ENCODE measurements at places on chromosomes 7 and 10.

GRCh38 chr7:33411020-33411419 is 281.7 kb downstream of the BBS9 start:
- DNase-seq, result no peak

DNA sequence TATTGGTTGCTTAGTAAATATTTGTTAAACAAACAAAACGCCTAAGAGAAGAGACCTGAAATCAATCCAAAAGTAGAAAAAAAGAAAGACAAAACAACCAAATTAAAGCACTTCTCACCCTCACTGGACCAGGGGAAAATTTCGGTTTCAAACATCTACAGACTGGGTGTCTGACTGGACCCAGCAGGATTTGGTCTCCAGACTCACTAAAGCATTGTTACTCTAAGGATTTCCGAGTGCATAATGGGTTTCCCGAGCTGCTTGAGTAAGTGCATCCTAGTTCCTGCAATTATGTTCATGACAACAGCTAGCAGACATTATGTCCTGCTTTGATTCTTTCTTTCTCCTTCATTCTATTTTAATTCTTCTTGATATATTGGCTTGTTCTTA is 51.8 kb upstream of the FAM3C start:
- no peak for DNase-seq

GRCh38 chr10:60978287-60979115 is 34.5 kb upstream of the RHOBTB1 start:
- peak; percentile 58 for DNase-seq

GRCh38 chr10:22324893-22325271 is 4.0 kb downstream of the BMI1 start:
- no peak for DNase-seq

- no peak for DNase-seq
Measured at GRCh38 chr10:89342206-89342958, 14.6 kb downstream of the IFIT3 start.

- DNase-seq, result no peak
Measured at GRCh38 chr10:73517166-73517888, 21.5 kb upstream of the PPP3CB start.

DNA sequence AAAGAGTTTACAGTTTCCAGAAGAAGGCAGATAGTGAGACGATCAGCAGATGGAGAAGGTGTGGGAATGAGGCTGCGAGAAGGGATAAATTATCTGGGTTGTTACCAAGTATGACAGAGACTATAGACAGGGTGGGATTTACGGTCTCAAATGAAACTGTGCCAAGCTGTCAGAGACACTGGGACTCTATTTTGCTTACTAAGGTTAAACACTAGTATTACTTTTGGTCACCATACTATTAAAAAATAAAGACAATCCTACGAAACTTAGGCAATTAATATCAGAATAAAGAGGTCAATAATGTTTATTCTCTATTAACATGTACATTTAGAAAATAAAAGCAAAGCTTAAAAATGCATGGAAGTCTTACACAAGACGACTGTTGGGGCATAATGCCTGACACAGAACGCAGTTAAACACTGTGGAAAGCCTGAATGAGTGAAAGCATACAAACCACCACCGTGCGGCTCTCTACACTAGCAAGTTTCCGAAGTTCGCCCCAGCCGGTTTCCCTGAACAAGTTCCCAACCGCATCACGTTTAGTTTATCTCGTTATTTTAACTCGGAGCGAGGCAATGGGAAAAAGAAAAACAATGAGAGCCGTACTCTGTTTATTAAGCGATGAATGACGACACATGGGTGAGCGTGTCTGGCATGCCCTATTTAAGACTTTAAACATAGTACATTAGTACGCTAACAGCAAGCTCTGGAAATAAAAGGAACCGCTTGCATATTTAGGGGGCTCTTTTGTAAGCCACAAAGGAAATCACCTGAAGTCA is 909 bp upstream of the CC2D2B start:
- peak; percentile 73 for DNase-seq

Measured in common myeloid progenitor, CD34-positive (primary cell).